Mesendoderm (in vitro differentiated cells): ENCODE measurements at places on chromosomes 7 and 10.

- DNase-seq: peak; percentile 5
Measured at GRCh38 chr7:83201355-83201754, 38.7 kb upstream of the PCLO start.

DNA sequence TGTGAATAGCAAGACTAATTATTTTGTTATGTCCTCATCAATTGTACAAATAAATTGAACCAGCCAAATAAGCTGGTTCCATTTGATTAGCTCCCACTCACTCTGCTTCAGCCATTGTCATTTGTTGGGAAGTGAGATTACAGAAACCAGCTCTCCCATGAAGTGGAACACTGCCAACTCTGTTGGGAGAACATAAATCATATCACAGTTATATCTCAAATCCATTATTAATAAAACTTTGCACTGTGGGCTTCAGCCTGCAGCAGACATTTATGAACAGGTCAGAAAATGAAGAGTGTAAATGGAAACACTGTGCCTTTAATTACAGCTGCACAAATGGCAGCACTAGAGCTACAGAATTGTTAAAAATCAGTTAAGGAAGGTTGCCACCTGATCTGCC lies 46.7 kb upstream of the TEX47 start:
- DNase-seq: no peak

GRCh38 chr7:99005776-99006175 lies 127.4 kb downstream of the TRRAP start:
- DNase-seq: no peak

DNA sequence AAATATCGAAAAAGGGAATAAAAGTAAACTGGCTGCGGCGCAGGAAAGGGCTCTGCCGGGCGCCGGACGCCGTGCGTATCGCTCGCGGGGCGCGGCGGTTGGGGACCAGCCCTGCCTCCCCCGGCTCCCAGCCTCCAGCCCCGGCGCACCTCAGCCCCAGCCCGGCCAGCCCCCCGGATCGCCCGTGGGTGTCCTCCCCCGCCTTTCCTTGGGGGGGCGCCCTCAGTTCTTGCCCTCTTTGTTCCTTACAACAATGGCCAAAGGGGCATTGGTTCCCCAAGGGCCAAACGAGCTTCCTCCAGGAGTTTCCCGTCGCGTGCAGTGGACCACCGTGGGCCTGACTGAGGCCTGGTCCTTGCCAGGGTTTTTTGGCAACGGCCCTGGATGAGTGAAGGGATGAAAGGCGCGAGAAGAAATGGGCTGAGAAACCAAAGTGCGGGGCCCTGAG lies 1.2 kb downstream of the MACROH2A2 start:
- DNase-seq: peak; percentile 46

DNA sequence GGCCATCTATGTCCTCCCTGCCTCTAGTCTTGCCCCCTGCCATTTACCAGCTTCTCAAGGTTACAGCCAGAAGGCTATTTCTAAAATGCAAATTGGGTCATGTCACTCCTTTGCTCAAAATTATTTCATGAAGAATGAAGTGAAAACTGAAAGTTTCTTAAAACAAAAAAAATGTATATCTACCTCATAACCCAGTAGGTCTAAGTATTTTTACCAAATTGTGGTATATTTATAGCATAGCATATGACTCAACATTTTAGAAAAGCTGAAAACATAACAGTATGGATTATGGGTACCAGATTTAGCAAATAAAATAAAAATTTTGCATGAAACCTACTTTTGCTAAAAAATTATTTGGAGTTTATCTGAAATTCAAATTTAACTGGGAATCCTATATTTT lies 78.4 kb downstream of the SLC16A9 start:
- DNase-seq: no peak

GRCh38 chr7:21753071-21753470 lies 192.6 kb downstream of the CDCA7L start:
- DNase-seq: peak; percentile 52

GRCh38 chr7:26195182-26195581 lies 5.4 kb downstream of the HNRNPA2B1 start:
- no peak for DNase-seq

DNA sequence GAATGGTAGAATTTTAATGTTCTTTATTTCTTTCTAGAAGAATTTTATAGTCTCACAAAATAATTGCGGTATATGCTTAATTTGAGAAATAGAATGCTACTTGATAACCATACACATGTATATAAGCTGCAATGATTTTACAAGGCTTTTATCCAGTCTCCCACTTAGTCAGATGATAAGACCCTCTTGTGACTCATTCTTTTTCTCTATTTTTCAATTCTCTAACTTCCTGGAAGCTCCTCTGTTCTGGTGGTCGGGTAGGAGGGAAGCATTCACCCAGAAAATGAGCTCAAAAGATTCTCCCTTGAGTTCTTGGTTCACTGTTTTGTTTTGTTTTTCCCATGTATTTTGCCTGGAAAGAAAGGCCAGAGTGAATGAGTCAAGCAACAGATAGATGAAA lies 546.6 kb downstream of the INHBA start:
- no peak for DNase-seq
